Upper lobe of left lung (tissue), 6 donors: ENCODE measurements at places on chromosomes 4 and X.

DNA sequence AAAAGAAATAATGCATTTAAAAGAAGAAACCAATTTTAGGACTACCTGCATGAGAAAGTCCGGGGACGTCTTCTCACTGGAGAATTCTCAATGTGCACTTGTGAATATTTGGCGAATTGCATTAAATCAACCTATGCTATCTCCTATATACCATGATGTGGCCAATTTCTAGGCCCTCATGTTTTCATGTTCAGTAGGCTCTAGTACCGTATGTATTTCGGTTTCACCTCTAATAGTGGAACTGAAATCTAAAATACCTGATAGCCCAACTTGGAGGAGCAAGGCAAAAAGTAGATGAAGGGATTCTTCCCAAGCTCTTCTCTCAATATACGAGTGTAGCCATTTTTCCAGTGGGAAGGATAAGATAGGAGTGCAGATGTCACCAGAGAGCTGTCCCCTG, 11.4 kb upstream of the FGF2 start:
- no peak for DNase-seq

GRCh38 chrX:40107291-40108161, 9.8 kb upstream of the BCOR start:
- peak; percentile 79 for DNase-seq

- no peak for DNase-seq
These were observed 275.1 kb upstream of the RASGEF1B start for GRCh38 chr4:81746773-81747172.

- no peak for DNase-seq
These were observed 649 bp upstream of the VBP1 start for GRCh38 chrX:155215443-155216178.

- DNase-seq = no peak
These were observed 54.4 kb downstream of the KIT start for GRCh38 chr4:54712206-54712605.

- DNase-seq = no peak
These were observed 560.4 kb downstream of the STPG2 start for GRCh38 chr4:97582890-97583289.

DNA sequence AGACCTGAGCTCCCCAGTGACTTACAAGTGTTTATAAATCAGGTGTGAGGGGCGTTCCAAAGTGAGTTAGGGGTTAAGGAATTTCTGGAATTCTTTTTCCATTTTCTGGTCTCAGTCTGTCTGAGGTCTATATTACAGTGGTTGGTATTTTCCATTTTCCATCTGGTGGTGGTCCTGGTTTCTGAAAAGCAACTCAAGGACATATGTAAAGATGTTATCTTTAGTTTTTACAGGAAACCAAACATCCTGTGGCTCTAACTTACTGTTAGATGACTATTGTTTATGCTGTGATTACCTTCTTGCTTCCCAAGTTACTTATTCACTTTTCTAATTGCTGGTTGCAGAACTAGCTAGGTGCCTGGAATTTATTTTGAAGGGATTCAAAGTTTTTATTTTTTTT, 53.5 kb upstream of the IL21 start:
- DNase-seq = no peak

GRCh38 chr4:52548818-52549570, 110.1 kb downstream of the USP46 start:
- DNase-seq = no peak

GRCh38 chr4:2254665-2255500, 7.0 kb downstream of the MXD4 start:
- DNase-seq = peak; percentile 26

DNA sequence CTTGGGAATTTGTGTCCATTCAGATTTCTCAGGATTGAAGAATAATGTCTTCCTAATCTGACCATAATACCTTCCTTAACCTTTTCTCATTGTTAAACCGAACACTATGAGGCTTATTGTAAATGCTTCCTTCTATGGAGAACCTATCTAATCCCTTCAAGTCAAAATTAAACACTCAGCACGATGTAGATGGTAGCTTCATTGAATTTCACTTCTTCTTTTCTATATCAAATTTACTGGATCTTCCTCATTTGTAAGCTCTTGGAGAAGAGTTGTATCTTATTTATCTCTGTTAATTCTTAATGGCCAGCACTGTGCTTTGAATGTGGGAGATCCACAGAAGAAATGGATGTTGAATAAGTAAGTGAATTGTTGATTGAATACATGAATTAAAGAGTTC, 109.0 kb upstream of the RAPGEF2 start:
- no peak for DNase-seq

DNA sequence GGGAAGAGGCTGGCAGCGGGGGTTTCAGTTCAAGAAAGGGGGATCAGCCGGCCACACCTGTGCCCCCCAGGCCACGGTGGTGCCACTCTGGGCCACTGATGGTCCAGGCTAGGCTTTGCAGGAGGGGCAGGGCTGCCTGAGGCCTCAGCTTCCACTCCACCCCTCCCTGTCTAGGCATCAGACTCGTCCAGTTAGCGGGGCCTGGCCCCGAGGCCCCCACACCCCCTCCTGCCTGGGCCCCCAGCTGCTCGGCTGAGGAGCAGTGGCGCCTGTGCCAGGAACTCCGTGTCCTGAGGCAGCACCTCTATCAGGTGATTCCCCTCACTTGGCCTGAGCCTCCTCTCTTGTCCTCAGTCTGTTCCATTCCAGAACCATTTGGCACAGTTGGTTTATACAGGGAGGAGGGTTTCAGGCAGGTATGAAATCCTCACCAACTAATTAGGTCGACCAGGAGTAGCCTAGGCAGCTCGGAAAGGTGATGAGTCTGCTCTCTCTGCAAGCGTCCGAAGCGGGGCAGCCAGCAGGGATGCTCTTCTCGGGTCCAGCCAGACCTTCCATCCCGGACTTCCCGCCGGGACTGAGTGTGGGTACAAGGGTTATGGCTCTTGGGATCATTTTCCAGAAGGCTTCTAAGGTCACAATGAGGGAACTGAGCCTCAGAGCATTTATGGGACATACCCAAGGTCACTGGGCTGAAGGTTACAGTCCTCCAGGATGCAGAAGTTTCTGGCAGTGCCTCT, 2.1 kb downstream of the NSG1 start:
- DNase-seq = no peak

DNA sequence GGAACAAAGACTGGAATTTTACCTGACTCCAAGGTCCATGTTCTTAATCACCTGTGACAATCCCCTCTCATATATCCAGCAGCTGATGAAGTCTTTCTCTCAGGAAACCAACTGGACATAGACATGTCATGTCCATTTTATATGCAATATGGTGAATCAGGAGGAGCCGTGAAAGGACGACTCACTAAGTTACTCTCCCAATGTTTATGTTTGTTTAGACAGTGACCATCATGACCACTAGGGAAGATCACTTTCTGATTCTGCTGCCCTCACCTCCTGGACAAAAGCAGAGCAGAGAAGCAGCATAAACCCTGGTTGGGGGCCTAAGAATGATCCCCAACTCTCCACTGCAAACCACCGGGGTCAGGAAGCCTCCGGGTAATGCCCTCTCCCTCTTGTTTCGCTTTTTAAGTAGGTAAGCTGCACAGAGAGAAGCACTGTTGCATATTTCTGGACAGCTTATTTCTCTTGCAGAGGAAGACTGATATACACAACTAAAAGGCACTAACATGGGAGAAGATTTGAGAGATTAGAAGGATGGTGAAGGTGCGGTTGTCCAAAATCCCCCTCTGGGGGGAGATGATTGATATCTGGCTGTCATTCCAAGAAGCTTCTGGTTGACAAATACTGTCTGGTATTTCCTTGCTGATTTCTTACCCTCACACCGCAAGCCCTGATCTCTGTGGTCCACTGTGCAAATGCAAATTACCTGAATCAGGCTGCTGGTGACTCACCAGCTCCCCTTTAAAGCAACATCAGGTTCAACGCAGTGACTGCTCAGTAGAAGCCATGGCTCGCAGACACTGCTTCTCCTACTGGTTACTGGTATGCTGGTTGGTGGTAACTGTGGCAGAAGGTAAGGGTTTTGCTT, at the start of gene ODAPH:
ODAPH (plus strand) TSS at position 773 of the 871 bp plus-strand sequence; CDS start at position 790, 17 bp downstream.
- DNase-seq = no peak

DNA sequence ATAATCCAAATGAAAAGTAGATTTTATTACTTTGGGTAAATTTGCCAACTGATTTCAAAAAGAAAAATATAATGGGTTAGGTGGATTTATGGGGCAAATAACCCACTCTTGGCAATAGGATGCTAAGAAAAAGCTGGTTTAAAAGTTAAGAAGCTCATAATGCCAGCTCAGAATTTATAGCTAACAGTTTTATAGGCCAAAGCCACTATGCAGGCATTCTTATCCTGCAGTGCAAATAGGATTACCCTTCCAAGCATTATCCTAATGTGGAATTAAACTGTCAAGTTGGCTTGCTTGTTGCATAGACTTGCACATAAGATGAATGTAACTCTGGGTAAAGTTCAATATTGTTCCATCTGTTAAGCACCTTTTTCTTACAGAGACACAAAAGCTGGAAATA, 703.0 kb downstream of the PCDH18 start:
- DNase-seq = no peak

DNA sequence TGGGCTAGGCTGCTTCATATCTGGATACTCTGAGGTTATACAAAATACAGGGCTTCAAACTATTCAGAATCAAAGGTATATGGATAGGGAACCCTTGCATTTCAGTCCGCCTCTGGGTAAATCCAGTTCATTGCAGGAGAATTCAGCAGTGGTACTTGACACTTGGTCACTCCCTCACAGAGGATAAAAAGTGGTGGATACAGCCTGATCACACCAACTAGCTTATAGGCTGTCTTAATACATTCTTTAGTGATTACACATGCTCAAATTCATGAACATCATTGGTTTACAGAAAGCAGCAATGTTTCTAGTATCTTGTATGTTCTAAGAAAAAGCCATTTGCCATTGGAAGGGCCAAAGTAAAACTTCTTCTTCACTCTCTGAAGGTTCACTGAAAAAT, 104.8 kb upstream of the PDE5A start:
- no peak for DNase-seq

DNA sequence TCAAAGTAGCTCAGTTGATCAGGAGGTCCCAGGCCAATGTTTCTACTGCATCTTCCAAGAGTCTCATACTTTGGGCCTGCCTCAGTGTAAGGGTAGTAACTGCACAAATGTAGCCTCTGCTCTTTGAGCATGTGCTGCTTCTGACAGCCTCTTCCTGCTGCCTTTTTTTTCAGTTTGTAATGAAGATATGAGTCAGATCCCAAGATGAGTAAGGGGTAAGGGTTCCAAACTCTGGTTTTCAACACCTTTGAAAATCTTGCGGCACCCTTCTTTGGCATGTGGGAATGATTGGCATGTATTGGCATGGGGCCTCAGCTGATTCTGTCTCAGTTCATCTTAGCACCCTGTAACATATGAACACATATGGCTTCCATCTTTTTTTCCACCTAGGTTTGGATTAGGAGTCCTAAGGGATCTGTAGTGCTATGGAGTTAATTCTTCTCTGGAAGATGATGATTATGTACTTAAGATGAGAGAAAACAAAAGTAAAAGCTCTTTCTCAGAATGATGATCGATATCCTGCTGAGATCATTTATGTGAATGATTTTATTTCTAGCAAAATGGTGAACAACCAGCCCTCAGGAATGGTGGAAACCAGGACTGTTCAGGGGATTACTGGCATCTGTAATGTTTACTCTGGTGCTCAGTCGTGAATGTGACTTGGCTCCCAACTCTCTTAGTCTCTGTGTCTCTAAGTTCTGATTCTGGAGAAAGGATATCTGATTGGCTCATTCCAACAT, 118.7 kb upstream of the PRPS2 start:
- no peak for DNase-seq

- no peak for DNase-seq
These were observed 103.8 kb downstream of the LUZP4 start for GRCh38 chrX:115393271-115393670.

DNA sequence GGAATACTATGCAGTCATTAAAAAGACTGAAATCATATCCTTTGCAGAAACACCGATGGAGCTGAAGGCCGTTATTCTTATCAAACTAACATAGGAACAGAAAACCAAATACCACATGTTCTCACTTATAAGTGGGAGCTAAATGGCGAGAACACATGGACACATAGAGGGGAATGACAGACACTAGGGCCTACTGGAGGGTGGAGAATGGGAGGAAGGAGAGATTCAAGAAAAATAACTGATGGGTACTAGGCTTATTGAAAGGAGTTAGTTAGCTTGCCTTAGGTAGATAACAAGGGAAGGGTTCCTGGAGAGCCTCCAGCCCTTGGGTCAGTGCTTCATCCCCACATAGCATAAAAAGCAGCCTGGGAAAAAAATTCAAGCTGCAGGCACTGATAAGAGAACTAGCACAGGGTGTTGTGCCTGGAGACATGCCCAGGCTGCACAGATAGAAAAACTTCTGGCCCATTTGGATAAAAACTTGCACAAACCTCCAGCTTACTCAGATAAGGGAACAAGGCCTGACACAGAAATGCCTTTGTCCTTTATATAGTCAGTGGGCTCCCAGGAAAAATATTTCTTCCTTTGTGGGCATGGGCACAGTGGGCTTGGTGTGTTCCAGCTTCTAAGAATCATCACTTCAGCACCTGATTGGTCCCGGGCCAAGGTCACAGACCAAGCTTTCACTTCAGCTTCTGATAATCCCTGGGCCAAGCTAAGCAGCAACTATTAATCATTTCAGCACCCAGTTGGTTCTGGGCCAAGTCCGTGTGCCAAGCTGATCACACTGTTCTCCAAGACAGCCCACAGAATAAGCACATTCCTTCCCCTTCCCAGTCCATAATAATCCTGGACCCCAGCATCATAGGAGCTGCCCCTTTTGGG, 23.1 kb upstream of the PWWP3B start:
- no peak for DNase-seq

DNA sequence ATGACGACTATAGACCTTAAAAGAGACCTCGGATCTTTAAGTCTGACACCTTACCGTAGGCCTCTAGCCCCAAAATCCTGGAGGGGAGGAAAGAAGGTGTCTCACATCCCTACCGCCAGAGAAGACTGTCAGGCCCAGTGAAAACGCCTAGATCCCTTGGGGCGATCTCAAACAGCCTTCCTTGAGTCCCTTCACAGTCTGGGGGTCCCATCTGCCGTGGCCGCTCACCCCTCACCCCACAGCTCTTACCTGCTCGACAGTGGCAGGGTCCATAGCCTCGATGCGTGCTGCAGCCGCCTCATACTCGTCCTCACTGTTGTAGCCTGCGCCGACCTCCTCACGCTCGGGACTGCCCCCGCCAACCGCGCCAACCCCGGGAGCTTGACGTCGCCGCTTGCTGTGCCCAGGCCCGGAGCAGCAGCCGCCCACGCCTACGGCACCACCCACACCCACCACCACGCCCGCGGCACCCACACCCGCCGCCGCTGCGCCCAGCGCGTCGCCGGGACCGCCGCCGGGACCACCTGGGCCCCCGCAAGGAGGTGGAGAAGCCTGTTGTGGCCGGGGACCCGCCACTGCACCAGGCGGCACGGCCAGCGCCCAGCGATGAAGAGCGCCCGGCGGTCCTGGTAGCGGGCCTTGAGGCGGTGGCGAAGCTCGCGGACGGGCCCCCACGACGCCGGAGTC, 536 bp downstream of the OTUD5 start:
- DNase-seq = no peak

- no peak for DNase-seq
These were observed 302.9 kb upstream of the FAM241A start for GRCh38 chr4:111842336-111842735.
